A549 treated with CpdA at 1 μM for 4 hours (cell line): ENCODE measurements at places on chromosomes 2 and 18. TPM values are rescaled to one million over a fixed set of nuclear protein-coding genes. Genes with fewer than 3 reads are reported as not detected.

ONECUT2 gene
- total RNA-seq: 0.35 to 0.67 TPM (median 0.41 TPM) in 5 replicates

ALPG gene
- 0.06 to 0.23 TPM (median 0.12 TPM) in 4 of 5 replicates, not detected in the other for total RNA-seq

INPP5D gene
- total RNA-seq: 0.49 to 1.1 TPM (median 0.75 TPM) in 5 replicates

AQP12A gene
- total RNA-seq: not detected in 5 replicates

SPATS2L gene
- total RNA-seq: 126 to 133 TPM (median 132 TPM) in 5 replicates

TCF23 gene
- not detected in 5 replicates for total RNA-seq

MAP3K20 gene
- total RNA-seq: 31.0 to 44.2 TPM (median 37.7 TPM) in 5 replicates

CAPN14 gene
- 0.02 to 0.06 TPM in 2 of 5 replicates, not detected in the others for total RNA-seq

ANKRD30B gene
- total RNA-seq: 0.01 TPM in 1 of 5 replicates, not detected in the others

CCBE1 gene
- total RNA-seq: 6.9 to 14.3 TPM (median 8.6 TPM) in 5 replicates

IL1R1 gene
- 18.3 to 31.9 TPM (median 25.0 TPM) in 5 replicates for total RNA-seq

SIX2 gene
- 0.12 to 0.35 TPM (median 0.22 TPM) in 5 replicates for total RNA-seq

CCDC74A gene
- 11.7 to 18.2 TPM (median 16.0 TPM) in 5 replicates for total RNA-seq

TXNDC2 gene
- total RNA-seq: 0.10 to 0.35 TPM (median 0.21 TPM) in 5 replicates

FOSL2 gene
- total RNA-seq: 40.7 to 51.6 TPM (median 44.6 TPM) in 5 replicates

DSG4 gene
- not detected in 5 replicates for total RNA-seq
